ENCODE measurements at places on chromosomes 3 and 15.

GRCh38 chr3:99126316-99126715 lies 224.8 kb upstream of the DCBLD2 start:
- DNase-seq, result no peak

DNA sequence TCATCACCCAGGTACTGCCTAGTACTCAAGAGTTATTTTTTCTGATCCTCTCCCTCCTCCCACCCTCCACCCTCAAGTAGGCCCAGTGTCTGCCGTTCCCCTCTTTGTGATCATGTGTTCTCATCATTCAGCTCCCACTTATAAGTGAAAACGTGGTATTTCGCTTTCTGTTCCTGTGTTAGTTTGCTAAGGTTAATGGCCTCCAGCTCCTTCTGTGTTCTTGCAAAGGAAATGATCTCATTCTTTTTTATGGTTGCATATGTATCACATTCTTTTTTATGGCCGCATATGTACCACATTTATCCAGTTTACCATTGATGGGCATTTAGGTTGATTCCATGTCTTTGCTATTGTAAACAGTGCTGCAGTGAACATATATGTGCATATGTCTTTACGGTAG lies 8.2 kb upstream of the GANC start:
- DNase-seq, result no peak

GRCh38 chr3:39268549-39268900 lies 11.3 kb downstream of the CX3CR1 start:
- DNase-seq, result no peak

- no peak for DNase-seq
Observed at GRCh38 chr3:82957696-82958095, 1196.3 kb upstream of the GBE1 start.

DNA sequence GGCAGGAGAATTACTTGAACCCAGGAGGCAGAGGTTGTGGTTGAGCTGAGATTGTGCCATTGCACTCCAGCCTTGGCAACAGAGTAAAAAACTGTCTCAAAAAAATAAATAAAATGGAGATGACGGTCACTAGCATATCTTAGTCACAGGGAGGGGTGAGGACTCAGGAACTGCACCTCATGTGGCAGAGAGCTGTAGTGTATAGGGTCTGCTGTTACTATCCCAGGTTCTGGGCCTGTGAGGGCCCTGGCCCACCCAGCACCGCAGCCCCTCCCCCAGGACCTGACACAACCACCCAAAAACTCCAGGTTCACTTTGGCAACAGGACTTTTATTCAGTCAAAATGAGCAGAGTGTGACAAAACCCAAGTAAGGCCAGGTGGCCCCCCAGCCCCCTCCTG lies 22.3 kb downstream of the RNU5B-1 start:
- no peak for DNase-seq

- peak; percentile 5 for DNase-seq
Observed at GRCh38 chr3:150495563-150496168, 50.6 kb downstream of the SERP1 start.

- DNase-seq, result no peak
Observed at GRCh38 chr3:67497746-67498145, 156.7 kb downstream of the SUCLG2 start.
